ENCODE measurements at places on chromosomes 6 and 20.

DNA sequence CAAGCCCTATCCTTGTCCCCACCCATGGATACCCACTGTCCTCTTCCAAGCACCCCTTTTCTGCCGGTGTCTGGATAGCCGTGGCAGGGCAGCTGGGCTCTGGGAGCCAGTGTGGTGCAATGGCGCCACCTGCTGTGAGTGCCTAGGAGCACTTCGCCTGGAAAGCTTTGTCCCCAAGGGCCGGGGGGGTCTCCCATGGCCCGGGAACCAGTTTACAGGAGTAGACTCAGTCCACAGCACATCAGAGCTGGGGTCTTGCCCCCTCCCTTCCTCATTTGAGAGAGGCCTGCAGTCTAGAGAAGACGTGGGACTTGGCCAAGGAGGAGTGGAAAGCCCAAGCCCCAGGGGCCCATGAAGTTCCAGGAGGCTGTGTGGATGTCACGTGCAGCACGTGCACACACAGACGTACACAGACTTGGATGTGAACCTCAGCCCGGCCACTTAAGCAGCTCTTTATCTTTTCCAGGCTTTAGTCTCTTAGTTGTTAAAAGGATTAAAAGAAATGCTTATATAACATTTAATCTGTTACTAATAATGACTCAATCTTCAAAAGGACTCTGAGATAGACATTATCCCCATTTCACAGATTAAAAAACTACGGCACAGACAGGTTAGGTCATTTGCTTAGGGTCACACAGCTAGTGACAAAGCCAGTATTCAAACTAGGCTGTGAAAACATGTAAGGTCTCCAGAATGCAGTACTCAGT is 40.9 kb upstream of the CDH22 start:
- no peak for DNase-seq

DNA sequence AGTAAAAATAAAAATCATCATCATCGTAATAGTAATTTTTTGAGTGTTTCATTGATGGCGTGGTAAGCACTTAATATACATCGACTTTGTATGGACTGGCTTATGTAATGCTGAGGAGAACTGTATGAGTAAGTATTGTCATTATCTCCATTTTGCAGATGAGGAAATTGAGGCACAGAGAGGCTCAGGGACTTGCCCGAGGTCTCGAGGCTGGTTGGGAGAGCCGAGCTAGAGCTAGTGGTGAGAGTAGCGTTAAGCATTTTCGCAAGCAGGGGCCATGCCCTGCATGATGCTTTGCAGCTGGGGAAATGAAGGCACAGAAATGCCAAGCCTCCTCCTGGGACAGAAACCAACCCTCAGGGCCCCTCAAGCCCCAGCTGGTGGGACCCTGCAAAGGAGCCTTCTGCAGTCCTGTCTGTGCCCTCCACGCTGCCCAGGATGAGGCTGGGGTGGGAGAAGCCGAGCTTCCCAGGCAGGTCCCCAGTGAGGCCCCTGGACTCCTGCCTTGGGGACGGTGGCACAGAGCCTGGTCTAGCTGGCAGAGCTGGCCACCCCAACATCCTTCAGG is 31.1 kb upstream of the STX16 start:
- DNase-seq: no peak

- DNase-seq: no peak
Measured at GRCh38 chr6:121670511-121670910, 235.1 kb downstream of the GJA1 start.

DNA sequence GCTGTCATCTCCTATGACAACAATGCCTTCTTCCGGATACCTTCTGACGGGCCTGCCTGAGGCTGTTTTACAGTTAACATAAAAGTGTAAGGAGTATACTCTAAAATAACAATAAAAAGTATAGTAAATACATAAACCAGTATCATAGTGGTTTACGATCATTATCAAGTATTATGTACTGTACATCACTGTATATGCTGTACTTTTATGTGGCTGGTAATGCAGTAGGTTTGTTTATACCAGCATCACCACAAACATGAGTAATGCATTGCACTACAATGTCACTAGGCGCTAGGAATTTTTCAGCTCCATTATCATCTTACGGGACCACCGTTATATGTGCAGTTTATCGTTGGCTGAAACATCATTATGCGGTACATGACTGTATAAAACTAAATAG is 76.5 kb downstream of the VEGFA start:
- no peak for DNase-seq

DNA sequence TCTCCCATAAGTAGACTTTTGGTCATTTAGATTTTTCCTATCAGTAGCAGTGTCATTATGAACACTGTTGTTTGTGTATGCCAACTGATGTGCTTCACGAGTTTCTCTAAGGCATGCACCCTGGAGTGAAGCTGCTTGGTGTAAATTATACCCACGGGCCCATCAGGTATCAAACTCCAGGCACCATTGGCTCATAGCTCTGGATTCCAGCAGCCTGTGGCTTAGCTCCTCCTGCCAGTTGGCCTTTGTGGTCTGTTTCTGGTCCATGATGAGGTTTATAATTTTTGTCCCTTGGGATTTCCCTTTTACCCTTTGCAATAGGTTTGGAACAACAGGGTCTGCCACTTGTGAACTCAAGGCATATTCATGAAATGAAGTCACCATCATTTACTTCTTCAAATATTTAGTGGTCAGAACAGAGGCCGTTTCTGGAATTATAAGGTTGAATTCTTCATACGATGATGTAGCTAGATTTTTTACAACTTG is 350.5 kb downstream of the PRL start:
- DNase-seq: no peak

DNA sequence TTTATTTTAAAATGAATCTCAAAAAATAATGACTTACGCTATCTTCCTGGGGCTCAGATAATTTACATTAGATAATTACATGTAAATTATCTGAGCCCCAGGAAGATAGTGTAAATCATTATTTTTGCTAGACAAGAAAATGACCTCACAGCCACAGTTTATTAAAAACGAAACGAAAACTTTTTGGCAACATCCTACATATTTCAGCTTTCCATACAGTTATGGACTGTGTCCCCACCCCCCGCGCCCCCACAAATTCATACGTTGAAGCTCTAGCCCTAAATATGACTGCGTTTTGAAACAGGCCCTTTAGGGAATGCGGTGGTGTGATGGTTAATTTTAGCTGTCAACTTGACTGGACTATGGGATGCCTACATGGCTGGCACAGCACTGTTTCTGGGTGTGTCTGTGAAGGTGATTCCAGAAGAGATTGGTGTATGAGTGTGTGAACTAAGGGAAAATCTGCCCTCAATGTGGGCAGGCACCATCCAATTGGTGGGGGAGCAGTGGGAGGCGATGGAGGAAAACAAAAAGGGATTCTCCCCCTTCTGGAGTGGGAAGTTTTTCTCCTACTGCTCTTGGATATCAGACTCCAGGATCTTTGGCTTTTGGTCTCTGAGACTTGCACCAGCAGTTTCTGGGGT is 52.6 kb downstream of the TRPC4AP start:
- no peak for DNase-seq

DNA sequence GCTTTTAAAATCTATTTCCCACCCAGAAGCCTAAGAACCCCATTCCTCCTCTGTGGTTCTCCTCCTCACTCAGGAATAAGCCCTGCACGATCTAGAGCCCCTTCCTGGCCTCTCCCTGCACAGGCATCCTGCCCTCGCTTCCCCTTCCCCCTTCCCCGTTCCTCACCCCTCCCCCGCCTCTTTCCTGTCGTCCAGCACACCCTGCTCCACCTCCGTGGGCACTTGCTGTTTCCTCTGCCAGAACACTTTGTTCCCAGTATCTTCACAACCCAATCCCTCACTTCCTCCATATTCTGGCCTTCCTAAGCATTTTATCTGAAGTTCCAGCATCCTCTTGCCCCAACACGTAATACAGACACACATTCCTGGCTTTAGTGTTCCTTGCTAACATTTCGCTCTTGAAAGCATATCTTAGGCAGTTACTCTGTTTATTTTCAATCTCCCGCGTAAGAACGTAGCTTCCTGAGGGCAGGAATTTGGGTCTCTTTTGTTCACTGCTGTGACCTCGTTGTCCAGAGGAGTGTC is 20.2 kb upstream of the SLC22A2 start:
- DNase-seq: no peak

GRCh38 chr20:7090811-7091210 is 323.3 kb downstream of the BMP2 start:
- no peak for DNase-seq

DNA sequence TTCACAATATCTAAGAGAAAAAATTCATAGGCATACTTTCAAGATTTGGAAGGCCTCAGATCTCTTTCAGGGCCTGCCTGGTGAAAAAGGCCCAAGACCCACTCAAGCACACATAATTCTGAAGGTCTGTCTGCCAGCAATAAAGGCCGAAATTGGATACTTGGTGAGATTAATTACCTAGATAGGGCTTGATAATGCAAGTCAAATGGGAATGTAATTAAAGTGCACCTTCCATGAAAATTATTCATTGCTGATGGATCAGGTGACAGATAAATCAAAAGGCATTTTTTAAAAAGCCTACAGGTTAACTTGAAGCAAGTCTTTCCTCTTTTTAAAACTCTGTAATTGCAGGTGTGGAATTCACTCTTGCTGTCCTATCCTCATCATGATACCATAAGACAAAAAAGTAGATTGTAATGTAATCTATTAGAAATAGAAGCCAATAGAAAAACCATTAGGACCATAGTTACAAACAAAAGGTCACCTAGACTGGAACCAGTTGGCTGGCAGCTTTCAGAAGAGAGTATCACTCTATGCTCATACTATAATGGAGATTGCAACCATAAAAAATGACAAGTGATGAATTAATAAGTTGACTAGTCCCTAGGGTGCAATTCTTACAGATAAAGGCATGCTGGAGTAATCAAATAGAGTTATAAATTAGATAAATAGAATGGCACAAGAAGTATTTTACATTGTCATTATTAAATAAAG is 77.3 kb downstream of the EPHA7 start:
- no peak for DNase-seq

DNA sequence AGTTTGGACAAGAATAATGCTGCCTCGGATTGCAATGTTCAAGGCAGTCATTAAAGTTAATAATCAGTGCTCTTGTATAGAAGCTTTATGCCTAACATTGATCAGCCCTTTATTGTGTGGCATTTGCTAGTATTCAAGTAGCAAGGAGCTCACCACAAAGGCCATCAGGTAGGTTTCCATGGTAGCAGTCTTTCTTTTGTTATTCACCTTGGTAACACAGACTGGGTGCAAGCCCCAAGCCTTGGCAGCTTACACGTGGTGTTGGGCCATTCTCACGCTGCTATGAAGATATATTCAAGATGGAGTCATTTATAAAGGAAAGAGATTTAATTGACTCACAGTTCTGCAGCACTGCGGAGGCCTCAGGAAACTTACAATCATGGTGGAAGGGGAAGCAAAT is 149.3 kb downstream of the ADAT2 start:
- DNase-seq: no peak

DNA sequence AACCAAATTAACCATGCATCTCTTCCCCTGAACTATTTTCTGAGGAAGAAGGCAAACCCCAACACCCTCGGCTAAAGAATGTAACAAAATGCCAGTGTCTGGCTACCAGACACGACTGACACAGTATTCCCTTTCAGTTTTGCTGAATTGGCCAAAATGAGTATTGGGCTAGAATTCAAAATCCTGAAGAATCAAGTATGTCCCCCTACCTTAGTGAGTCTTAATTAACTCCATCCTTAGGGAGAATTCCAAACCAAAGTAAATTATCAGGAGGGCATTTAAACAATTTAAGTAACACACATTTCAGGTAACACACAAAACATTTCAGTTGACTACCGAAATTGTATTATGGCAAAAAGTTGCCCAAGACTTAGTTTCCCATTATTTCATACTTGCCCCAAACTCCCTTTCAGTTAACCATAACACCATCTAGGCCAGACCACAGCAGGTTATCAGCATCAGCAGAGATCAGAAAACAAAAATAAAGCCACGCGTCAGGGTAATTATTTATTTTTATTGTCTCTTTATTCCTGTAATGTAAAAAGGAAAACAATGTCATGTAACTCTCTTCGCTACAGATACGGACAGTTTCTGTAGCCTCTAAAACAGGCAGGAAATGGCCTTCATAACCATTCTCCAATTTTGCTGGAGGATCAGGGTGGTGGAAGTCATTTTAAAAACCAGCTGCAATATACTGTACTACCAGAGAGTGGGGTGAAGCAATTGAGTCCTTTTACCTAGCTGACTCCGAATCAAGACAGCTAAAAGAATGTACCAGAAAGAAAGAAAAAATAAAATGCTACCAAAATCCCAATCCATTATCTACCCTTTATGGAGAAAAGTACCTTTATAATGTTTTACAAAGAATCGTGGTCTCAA is 1.9 kb downstream of the SNX5 start:
- DNase-seq: no peak

- DNase-seq: no peak
Measured at GRCh38 chr6:33799454-33800113, 4.2 kb downstream of the MLN start.

GRCh38 chr20:1274485-1275311 is 8.6 kb downstream of the SNPH start:
- no peak for DNase-seq

DNA sequence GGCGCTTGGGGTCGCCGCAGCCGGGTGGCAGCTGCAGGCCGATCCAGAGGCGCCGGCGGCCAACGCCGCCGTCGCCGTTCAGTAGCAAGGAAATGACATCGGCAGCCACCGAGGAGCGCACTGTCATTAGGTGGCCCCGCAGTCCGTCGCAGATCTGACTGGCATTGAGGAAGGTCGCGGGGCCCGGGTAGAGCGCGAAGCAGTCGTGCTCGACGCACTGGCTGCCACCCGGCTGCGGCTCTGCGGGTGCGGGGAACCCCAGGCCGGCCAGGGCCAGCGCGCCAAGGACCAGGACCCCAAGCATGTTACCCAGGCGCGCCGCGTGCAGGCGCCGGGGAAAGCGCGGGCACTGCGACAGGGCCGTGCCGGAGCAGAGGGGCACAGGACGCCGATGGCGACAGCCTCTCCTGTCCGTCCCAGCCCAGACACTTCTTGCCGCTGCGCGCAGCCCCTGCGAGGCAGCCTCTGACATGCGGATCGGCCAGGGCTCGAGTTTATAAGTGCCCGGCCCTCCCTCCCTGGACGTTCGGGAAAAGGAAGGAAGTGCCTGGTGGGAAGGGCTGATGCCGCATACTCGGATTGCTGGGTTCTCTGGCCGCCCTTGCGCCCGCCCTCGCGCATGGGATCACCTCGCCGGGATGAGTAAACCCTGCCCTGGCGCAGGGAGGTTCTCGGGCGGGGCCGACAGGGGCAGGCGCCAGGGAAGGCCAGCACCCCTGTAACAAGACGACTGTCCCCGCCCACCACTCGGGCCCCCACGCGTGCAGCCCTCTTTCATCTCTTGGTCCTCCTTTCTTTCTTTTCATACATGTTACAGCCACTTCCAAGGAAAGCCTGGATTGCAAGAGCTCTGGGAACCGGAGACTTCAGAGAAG is at the start of gene THBD:
Gene THBD (minus strand): TSS at position 472 of the 875 bp plus-strand sequence. CDS start 168 bp downstream, at position 304.
- no peak for DNase-seq

- no peak for DNase-seq
Measured at GRCh38 chr6:29941016-29941415, 1.3 kb upstream of the HLA-A start.

GRCh38 chr6:165186441-165187205 is 122.8 kb downstream of the C6orf118 start:
- DNase-seq: no peak

GRCh38 chr6:162336359-162336758 is 391.2 kb downstream of the PRKN start:
- DNase-seq: no peak
